ENCODE measurements at places on chromosomes 1 and 21.

DNA sequence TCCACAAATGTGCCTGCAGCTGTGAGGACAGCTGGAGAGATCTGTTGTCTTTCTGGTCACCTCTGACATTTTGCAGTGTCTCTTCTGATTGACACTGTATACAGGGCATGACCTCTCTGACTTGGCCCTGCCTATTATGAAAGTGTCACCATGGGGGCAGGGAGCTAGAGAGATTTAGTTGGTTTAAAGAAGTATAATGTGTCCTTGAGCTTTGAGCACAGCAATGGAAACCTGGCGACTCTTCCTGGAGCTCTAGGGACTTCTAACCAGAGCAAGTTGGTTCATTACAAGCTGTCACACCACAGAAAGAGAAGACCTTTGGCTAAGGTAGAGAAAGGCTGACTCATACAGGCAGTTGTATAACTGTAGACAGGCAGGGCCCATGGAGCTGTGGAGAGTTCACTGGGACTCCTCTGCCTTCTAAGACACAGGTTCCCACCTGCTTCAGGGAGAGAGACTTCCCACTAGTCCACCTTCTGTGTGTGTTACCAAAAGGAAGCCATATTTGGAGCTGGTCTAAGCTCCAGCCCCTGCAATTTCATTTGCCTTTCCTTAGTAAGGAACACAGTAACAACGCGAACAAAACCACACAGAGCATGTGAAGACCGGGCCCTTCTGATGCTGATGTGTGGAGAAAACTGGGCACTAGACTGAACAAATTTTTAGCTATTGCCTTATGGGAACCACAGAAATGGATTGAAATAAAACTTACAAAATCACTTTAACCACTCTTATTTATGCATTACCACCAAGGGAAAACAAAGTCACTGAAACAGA lies 90.5 kb upstream of the ADAR start:
- no peak for DNase-seq

- DNase-seq = peak; percentile 87
Observed at GRCh38 chr1:39076127-39076798, 50.1 kb downstream of the NDUFS5 start.

DNA sequence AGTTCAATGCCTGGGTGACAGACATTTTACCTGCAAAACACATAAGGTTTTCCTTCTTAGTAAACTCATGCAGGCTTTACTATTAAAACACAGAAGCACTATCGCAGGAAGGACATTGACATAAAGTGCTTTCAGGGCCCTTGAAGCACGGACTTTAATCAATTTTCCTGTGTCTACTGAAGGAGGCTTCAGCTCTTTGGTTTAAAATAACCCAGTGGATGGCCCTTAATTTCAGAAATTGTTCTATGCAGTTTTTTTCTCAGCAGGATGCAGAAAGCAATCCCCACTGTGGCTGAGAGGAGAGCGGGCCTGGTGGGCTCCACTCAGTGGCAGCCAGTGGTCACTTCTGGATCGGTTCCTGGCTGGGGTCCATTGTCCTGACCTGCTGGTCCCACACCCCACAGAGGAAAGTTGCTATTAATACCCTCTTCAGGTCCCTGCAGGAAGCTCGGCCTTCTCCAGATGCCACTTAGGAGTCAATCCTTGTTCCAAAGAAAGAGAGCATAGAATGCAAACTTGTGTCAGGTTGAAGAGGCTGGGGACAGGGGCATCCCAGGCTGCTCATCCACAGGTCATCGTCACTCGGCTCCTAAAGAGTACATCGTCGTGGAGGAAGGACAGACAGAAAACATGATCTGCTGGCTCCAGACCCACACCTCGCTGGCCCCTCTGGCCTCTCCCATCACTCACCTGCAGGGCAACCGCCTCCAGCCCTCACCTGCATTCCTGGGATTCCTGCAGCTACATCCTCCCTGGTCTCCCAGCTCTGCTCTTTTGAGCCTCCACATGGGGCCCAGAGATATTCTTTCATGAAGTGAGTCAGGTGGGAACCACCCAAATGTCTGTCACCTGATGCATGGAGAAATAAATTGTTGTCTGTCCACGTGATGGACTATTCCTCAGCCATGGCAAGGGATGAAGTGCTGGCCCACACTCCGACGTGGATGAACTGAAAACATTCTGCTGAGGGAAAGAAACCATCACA lies 153.1 kb downstream of the PSMG1 start:
- DNase-seq = no peak

DNA sequence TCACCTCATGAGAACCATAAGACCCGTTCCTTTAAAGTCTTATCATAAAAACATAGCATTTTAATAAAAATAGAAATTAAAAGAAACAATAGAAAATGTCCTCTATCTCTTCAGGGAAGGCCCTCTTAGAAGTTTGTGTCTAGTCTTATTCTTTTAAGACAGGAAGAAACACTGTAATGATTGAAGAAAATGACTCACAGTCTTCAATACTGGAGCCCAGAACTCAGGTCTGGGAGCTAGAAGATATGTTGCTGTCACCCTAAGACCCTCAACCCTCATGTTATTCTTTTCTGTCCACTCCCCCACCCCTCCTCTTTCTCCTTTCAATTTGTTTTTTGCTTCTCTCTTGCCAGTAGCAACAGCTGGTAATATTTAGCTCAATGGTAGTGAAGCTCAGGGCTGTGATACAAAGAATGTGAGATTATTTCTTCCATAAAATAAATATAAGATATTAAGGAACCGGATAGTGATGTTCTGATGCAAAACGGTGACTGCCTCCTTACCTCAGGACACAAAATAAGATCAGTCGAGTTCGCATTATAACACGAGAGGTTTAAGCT lies 12.0 kb downstream of the DUSP10 start:
- no peak for DNase-seq

DNA sequence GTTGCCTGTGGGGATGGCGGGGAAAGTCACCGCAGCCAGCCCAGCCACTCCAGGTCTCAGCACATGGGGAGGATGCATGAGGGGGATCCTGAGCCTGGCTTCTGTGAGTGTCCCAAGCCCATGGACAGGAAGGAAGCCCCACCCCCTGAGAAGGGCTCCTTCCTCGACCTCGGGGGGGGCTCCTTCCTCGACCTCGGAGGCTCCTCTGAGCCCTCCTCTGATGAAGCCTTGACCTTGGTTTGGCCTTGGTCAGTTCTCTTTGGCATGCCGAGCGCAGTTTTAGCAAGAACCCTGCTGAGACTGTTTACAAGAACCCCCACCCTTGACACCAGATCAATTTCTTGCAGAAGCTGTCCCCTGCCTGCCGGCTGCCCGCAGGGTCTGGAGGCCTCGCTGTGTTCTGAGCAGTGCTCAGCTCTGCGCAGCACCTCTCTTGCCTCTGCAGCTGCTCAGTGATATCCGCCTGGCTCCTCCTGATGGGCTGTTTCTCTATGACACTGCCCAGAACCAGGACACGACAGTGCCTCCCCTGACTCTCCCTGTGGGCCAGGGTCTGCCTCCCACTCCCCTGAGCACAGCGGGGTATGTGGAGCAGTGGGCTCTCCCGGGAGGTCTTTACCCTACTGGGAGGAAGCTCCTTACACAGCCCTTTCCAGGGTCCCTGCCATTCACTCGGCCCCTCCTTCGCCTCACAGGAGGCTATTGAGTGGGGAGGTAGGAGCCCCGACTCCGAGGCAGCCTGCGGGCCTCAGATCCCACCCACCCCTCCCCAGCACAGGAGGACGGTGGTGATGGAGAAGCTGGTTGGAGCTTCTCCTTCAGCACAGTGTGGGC lies 15.4 kb downstream of the ACTRT2 start:
- DNase-seq = no peak

DNA sequence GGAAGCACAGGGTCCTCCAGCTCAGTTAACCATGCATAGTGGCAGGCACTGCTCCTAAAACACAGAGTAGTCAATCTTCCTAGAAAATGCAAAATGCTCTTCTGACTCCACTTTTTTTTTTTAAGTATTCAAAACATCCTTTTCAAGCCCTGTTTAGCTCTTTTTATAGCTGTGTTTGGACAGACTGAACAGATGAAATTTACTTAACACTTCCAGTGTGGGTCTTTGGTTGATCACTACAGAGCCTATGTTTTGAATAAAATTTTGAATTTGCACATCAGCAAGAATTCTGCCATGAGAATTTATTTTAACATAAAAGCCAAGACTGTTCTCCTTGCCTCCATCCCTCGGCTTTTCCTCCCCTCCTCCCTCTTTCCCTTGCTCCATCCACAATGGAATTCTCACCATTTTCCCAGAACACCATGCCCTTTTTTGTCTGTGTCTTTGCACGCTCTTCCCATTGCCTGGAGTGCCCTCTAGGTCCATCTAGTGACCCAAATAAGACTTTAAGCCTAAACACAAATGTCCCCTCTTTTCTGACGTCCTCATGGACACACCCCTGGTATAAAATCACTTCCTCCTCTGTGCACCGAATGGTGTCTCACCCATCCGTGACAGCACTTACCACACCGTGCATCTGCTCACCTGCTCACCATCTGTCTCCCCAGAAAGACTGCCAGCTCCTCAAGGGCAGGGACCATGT lies 24.0 kb upstream of the CPT2 start:
- no peak for DNase-seq

- no peak for DNase-seq
Observed at GRCh38 chr1:193415256-193415655, 228.8 kb upstream of the B3GALT2 start.

DNA sequence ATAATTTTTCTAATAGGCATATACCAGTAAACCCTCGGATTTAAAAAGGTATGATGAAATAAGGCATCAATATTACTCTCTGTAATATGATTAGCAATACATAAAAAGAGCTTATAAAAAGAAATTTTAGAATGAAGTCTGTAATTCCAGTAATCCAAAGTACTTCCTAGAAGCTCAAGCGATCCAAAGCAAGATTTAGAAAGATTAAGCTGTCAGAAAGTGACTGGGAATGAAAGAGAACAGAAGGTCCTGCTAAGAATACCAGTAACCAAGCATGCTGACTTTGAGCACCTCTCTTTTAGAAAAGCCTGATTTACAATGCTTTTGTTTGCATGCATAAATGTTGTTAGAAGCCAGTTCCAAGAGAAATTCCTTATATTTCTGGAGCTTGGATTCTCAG lies 125.1 kb downstream of the GIPC2 start:
- no peak for DNase-seq

GRCh38 chr1:230025686-230026085 lies 41.4 kb upstream of the GALNT2 start:
- DNase-seq = no peak

DNA sequence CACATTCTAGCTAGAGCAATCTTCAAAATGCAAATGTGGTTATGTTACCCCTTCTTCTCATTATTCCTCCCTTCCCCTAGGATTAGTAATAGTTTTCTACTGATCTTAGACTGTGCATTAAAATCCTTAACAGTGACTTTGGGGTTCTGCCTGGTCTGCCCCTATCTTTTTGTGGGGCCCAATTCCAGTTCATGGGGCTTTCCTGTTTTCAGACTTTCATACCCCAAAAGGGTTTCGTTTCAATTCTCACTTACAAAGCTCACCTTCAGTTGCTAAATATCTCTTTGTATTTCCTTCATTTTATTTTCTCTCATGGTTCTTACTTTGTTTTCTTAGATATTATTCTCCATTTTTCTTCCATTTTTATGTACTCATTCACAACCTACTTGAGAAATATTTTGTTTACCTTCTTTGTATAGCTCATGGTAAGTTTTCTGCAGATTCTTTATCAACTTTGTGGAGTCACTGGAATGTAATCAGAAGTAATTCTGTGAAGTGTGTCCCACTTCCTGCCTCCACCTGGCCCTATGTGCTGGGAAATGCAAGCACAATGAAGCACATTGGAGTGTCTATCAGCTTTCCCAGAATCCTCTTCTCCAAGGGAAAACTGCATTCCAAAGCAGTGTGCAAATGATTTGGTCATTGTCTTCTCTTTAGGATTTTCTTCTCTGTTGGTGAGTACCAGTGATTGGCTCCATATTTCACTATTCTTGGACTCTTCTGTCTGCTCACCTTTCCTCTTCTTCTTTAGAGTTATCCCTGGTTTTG lies 350.2 kb downstream of the ZNF326 start:
- DNase-seq = no peak

- DNase-seq = peak; percentile 54
Observed at GRCh38 chr1:212162635-212163034, 122.6 kb upstream of the PPP2R5A start.

DNA sequence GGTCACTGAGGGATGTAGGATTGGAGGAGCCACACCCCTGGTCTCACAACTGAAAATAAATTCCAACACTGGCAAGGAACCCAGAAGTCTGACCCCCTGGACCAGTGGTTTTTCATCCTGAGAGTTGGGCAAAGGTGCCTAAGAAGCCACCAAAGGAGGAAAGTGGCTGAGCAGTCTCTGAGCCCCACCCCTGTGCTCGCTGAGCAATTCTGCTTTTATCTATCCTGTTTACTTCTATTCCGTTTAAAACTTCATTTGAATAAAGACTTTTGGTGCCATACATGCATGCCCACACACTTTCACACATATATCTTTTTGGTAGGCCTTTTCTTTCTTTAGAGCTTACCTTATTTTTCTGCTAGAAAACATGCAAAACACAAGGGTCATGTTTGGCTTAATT lies 13.9 kb upstream of the CD53 start:
- no peak for DNase-seq

DNA sequence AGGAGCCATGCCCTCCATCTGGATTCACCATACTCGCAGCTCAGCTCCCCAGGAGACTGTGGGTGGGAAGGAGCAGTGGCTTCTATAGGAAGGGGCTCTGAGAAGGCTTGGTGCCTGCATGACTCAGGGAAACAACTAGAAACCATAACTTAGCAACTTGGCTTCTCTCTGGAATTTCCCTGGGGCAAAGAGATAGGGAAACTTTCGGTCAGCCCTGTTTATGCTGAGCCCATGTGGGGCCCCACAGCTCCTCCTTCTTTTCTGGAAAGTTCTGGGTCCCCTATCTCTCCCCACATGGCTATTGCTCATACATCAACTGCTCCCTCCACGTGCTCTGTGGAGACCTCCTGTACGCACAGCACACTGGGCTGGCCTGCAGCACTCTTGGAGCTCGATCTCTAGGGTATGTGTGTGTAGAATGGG lies 39.3 kb downstream of the PLEKHA6 start:
- no peak for DNase-seq

GRCh38 chr1:22807340-22807739 lies 96.7 kb downstream of the EPHB2 start:
- DNase-seq = no peak

- no peak for DNase-seq
Observed at GRCh38 chr1:226788965-226789364, 49.9 kb upstream of the ITPKB start.

DNA sequence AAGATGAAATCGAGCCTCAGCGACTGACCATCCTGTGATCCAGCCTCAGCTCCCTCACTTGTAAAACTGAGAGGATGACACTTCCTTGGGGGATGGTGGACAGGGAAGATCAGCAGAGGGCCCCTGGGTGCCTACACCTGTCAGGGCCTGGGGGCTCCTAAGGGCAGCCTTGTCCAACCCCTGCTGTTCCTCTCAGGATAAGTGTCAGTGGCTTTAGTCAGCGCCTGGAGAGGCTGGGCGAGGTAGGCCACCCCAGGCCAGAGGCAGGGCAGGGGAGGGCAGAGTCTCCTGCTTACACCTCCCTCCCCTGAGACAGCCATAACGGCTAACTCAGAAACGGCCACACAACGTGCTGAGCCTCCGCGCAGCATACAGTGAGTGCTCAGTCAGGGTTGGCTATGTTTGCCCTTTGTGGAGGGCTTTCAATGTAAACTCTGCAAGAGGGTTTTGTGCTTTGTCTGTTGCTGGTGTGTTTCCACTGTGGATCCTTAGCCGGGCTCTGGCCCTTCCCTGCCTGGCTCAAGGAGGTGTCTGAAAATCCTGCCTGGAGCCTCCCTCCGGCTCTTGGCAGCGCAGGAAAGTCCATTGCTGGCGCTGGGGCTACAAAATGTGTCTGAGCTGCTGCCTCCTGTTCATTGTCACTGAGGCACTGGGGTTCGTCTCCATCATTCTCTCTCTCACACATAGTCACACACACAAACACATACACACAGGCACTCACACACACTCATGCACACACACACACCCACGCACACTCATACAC lies 588.4 kb downstream of the PTPRU start:
- DNase-seq = no peak

GRCh38 chr1:104636581-104636980 lies 886.9 kb downstream of the AMY1C start:
- DNase-seq = no peak
